PC-9 (cell line): ENCODE measurements at places on chromosomes 7 and 10. TPM values are rescaled to one million over a fixed set of nuclear protein-coding genes. Genes with fewer than 3 reads are reported as not detected.

GRCh38 chr10:18137111-18137510, 3.1 kb upstream of the CACNB2 start:
- DNase-seq = no peak

DNA sequence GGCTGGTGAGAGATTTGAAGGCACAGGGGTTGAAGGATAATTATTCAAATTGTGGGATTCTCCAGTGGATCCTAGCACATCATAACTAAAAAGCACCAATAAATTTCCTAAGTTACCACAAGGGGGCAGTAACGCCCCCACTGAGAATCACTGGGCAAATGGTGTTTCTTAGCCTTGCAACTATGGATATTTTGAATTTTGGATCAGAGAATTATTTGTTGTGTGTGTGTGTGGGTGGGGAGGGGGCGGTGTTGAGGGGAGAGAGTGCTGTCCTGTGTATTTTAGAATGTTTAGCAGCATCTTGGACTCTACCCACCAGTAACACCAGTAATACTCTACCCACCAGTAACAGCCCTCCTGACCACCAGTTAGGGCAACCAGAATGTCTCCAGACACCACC, 63.3 kb upstream of the PRKG1 start:
- DNase-seq = no peak

Gene ANXA7
- total RNA-seq = 149 and 154 TPM in 2 replicates

- DNase-seq = no peak
Observed at GRCh38 chr7:69786730-69787395, 188.6 kb downstream of the AUTS2 start.

- DNase-seq = peak; percentile 77
Observed at GRCh38 chr7:2934211-2934731, 90.2 kb upstream of the GNA12 start.

DNA sequence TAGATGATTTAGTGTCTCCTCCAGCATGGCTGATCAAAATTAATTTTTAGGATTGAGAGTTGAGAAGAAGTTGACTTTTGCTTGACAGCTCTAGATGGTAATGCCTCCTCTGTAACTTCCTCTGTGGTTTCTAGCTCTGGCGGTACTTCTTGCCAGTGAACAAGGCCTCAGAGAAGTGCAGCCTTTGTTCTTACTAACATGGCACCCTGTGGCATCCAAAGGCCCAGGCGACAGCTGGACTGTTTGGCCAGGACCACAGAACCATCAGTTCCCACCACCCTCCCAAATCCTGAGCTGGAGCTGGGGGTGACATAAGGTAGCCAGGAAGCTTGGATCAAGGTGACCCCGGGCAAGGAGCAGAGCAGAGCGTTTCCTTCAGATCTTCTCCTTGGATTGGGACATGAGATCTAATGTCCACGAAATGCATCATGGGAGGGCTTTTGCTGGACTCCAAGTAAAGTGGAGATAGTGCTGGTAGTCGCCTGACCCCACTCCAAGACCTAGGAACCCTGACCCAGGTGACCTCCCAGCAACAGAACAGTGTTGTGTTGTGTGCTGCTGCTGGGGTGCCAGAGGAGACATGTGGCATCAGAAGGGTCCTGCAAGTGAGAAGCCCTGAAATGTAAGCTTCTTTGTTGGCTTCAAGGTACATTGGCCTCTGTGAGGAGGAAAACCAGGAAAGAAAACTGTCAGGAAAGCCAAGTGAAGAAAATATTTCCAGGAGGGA, 41.8 kb downstream of the APBB1IP start:
- no peak for DNase-seq

DNA sequence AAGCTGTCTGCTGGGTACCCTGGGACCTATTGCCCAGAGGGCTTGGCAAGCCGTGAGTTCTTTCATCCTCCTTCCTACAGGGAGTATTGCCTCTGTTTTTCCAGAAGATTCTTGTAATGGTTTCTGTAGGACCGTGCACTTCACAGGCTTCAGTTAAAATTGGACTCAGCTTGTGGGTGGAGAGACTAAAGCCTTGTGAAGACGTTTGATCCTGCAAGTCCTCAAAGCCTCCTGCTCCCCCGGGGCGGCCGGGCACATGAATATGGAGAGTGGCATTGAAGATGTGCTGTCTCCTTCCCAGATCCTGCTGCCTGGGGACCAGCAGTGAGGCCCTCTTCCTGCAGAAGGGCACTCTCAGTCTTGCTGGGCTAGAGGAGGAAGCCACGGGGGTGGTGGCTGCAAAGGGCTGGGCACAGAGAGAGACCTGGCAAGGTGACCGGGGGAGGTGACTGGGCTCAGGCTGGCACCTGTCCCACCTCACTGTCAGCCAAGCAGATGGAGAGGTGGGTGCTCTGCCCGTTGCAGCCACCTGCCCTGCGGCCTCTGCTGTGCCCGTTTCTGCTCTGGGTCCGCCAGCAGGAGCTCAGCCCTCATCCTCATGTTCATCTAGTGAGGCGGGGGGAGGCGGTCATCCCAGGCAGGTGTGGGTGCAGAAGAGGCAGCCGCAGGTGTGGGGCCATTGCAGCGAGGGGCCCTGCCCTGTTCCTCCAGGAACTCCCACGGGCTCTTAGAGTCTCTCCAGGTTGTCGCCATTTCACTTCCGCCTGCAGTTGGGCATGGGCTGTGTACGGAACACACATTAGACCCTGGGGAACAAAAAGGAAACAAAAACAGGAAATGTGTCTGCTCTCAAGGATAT, 55.7 kb downstream of the TMEM209 start:
- DNase-seq = no peak

GRCh38 chr10:28503114-28503513, 29.8 kb upstream of the WAC start:
- peak; percentile 53 for DNase-seq

Gene RSPH10B
- 0.80 TPM in 1 of 2 replicates, not detected in the other for total RNA-seq

DNA sequence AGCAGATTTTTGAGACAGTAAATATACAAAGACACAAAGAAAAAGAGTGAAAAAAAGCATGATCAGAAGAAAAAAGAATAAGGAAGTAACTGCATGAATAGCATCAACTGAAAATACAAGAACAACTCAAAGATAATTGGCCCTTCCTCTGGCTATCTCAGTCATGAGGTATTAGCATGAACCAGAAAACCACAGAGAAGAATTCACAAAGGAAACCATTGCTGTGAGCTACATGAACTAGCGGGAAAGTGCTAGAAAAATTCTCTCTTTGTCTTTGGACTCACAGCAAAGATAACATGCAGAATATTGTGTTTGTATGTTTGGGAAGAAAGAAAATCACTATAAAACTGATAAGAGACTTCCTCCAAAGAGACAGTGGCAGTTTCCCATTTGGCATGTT, 82.9 kb downstream of the SORCS1 start:
- DNase-seq = no peak

- no peak for DNase-seq
Observed at GRCh38 chr7:138167222-138167621, 91.0 kb downstream of the AKR1D1 start.

DNA sequence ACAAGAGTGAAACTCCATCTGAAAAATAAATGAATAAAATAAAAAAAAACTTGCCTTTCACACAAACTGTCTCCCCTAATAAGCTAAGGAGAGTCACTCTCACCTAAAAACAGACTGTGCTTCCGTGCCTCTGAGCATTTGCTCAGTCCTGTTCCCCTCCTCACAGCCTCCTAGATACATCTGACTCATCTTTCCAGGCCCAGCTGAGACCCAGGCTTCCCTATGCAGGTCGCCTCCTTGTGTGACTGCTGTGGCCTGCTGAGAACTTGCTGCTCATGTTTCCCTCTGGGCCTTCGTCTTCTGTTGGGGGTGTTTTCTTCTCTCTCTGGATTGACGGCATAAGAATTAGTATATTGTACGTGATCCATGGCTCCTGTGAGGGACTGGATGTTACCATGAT, 777.7 kb downstream of the LRMDA start:
- DNase-seq = no peak

Gene ETV1
- 4.3 and 9.0 TPM in 2 replicates for total RNA-seq

DNA sequence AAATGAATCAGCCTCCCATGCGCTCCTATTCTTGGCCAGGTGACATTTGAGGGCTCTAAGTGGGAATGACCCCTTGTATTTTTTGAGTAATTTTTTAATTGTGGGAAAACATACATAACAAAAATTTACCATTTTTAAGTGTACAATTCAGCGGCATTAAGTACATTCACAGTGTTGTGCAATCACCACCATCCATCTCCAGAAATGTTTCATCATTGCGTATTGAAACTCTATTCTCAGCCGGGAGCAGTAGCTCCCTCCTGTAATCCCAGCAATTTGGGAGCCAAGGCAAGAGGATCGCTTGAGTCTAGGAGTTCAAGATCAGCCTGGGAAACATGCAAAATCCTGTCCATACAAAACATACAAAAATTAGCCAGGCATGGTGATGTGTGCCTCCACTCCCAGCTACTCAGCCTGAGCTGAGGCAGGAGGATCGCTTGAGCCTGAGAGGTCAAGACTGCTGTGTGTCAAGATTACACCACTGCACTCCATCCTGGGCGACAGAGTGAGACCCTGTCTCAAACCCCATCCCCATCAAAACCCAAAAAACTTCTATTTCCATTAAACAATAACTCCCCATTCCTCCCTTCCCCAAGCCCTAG, 2.5 kb downstream of the ANTXRL start:
- no peak for DNase-seq

- no peak for DNase-seq
Observed at GRCh38 chr10:75287697-75288096, 51.9 kb upstream of the COMTD1 start.

- DNase-seq = no peak
Observed at GRCh38 chr10:6625428-6625827, 45.4 kb upstream of the PRKCQ start.

Gene TBXAS1
- 0.58 and 2.2 TPM in 2 replicates for total RNA-seq

- DNase-seq = no peak
Observed at GRCh38 chr7:115058726-115059125, 136.8 kb downstream of the MDFIC start.

DNA sequence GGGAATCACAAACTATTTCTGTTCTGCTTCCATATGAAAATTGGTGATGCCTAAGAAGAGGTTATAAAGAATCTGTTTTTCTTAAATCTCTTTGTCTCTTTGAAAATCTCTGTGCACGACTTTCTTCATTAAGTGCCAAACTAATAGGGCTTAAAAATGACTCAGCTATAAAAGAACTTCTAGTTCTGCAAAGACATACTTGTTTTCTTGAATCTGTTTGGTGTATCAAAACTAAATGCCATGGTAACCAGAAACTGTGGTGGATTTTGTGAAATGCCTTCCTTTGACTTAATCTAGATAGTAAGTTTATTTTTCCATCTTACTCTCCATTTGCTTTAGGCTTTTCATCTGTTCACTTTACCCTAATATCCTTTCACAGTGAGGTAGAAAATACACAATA, 417.8 kb downstream of the PARD3 start:
- DNase-seq = no peak

DNA sequence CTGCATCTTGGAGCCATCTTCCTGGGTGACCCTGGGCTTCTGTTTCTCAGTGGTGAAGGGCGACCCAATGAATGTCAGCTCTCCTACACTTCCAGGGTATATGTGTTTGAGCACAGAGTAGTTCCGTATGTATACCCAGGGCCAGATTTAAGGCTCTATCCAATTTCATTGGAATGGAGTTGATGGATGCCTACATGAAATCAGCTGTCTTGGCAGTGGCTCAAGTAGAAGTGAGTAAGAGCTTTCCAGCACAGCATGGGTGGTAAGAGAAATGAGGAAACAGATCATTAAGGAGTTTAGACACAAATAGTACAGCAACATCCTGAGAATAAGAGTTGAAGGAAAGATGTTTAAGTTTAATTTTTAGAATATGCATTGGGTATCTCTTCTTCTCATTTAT, 433.0 kb downstream of the PAXIP1 start:
- DNase-seq = no peak

Gene TMEM270
- 0.48 and 0.72 TPM in 2 replicates for total RNA-seq

Gene PNLIPRP3
- total RNA-seq = not detected in 2 replicates

- no peak for DNase-seq
Observed at GRCh38 chr7:114662002-114662677, 247.5 kb downstream of the FOXP2 start.

DNA sequence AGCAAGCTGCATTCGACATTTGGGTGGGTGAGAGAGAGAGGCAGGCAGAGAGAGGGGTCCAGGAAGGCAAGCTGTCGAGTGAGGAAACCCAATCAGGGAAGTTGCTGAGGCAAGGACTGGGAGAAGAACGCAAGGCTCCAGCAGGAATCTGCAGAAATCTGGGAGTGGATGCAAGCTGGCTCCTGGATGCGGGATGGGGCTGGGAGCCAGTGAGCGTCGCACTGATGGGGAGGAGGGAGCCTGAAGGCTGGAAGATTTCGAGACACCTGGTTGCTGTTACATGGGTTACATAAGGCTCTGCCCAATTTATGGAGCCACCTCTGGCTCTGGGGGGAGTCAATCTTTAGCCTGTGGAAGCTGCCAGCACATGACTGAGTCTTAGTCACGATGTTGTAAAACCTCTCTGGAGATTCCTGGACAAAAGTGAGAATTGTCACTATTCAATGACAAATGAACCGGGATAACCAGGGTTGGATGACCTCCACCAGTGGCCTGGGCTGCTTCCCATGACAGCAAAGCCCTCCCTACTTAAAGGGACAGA, 51.1 kb upstream of the ADRB1 start:
- no peak for DNase-seq

Gene GPR37
- total RNA-seq = 1.8 and 1.9 TPM in 2 replicates

DNA sequence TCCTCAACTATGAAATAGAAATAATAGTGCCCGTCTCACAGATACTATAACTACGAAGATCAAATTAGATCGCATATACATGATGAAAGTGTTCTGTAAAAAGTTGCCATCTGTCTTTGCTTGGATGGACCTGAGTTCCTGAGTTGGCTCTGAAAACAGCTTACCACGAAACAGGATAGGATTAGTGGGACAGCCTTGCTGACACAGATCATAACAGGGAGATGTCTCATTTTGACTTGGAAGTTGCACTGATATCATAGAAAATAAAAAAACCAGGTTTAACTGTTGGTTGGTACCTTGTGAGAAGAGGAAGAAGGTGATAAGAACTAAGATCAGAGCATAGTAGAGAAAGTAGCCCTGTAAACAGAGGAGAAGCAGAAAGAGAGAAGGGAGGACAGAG, 79.3 kb upstream of the AGBL3 start:
- DNase-seq = no peak

Gene INTS1
- 124 and 170 TPM in 2 replicates for total RNA-seq

Gene HELLS
- total RNA-seq = 50.8 and 64.4 TPM in 2 replicates
